ENCODE measurements at places on chromosomes 7 and 10. TPM values are rescaled to one million over a fixed set of nuclear protein-coding genes. Genes with fewer than 3 reads are reported as not detected.

DNA sequence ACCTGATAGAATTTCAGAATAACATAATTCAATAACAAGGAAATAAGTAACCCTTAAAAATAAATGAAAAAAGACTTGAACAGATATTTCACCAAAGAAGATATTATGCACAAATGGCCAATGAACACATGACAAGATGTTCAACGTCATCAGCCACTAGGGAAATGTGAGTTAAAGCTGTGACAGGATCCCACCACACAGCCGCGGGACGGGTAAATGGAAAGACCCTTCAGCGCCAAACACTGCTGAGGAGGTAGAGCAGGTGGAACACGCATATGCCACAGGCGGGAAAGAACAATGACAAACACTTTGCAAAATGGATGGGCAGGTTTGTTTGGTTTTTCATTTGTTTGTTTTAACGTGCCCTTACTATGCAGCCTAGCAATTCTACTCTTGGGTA, 86.1 kb upstream of the RNF32 start:
- no peaks in the 10 kb centered on the region for H3K36me3 ChIP-seq
- DNase-seq = no peak
- H3K27me3 ChIP-seq = no peaks in the 10 kb centered on the region
- no peak overlapping the region for H3K27ac ChIP-seq
- H3K4me3 ChIP-seq = no peak overlapping the region

Gene GPR85
- not detected for total RNA-seq

- H3K27me3 ChIP-seq = peaks cover 8% of the 10 kb centered on the region
- H3K27ac ChIP-seq = no peak overlapping the region
- no peaks in the 10 kb centered on the region for H3K4me1 ChIP-seq
- no peak overlapping the region for H3K4me3 ChIP-seq
- DNase-seq = no peak
- no peaks in the 10 kb centered on the region for H3K36me3 ChIP-seq
Measured at GRCh38 chr7:348480-348844, 58.5 kb downstream of the FOXL3 start.

Gene HABP2
- 0.15 TPM for total RNA-seq

- DNase-seq = no peak
- H3K36me3 ChIP-seq = no peaks in the 10 kb centered on the region
- H3K4me3 ChIP-seq = no peak overlapping the region
- no peaks in the 10 kb centered on the region for H3K27me3 ChIP-seq
Measured at GRCh38 chr7:92656121-92656520, 65.9 kb upstream of the FAM133B start.

DNA sequence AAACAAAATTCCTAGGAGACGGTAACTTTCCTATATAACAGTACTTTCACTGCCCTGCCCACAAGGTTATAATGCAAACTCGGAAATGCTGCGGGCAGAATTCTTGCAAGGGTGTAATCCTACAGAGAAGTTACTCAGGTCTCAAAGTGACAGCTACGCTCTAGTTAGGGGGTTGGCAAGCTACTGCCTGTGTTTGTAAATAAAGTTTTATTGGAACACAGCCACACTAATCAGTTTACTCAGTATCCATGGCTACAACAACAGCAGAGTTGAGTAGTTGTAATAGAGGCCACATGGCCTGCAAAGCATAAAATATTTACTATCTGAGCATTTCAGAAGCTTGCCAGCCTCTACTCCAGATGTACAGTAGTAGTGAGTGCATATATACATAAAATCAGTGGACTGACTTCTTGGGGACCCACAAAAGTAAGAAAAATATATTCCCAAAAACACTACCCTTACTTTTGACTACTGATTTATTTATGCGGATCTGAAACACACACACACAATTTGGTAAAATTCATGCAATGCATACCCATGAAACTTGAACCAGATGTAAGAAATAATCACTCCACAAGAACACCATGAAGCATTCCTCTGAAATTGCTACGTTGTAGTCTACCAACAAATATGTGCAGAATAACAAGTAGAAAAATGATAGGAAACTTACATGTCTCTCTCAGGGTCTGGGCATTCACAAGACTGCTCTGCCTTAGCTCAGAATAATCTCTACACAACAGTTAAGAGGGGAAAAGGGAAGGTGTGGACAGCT, 53.0 kb downstream of the SMURF1 start:
- H3K4me3 ChIP-seq = no peak overlapping the region
- peaks cover 3% of the 10 kb centered on the region for H3K4me1 ChIP-seq
- DNase-seq = no peak
- no peaks in the 10 kb centered on the region for H3K27me3 ChIP-seq

Gene LIPN
- total RNA-seq = not detected

DNA sequence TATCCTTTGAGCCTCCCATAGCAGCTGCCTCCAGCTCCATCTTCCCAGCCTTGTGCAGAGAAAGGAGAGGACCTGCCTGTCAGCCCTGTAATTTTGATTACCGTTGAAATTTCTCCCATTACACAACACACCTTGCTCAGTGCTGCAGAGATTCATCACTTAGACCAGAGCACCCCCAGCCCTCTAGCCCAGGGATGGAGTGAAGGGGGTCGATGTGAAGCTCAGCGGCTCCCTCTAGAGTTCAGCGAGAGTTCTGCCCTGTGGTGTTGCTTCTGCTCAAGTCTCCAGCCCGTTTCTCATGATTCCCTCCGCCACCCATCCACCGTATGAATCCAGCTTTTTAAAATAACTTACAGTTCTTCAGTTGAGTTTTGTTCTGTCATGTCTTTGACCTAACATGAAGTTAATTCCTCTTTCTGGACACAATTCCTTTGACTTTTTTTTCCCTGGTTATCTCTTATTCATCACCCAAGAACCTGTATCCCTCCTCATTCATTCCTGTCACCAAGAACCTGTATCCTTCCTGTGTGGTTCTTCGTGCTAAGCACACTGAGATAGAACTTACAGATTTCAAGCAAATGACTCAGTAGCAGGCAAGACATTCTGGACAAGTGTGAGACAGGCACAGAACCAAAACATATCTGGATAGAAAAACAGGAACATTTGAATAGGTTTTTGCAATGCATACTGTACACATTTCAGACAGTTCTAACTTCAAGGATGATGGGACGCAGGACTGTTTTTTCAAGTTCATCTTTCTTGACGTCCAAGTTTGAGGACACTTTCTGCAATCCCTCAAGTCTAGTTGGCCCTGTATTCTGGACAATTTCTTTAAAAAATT, 35.0 kb upstream of the ZNF32 start:
- H3K27ac ChIP-seq = no peak overlapping the region
- H3K36me3 ChIP-seq = no peaks in the 10 kb centered on the region
- H3K27me3 ChIP-seq = no peaks in the 10 kb centered on the region
- no peak for DNase-seq
- H3K4me1 ChIP-seq = peaks cover 6% of the 10 kb centered on the region
- no peak overlapping the region for H3K4me3 ChIP-seq

DNA sequence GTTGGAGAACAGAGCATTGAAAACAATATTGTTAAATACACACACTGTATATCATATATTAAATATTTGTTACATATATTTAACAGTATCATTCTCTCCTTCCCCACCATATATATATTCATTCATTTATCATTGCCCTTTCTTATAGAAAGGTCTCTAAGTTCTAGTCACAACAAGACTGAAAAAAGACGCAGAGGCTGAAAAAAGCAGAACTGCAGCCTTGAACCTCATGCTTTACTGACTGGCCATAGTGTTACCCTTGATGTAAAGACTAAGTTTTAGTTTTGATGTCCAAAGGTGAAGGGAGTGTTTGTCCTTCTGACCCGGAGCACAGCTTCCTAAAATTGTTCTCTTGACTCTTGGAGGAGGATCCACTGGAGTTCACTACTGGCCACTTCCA, 247.9 kb downstream of the PTEN start:
- no peak overlapping the region for H3K4me3 ChIP-seq
- peaks cover 12% of the 10 kb centered on the region for H3K4me1 ChIP-seq
- H3K36me3 ChIP-seq = no peaks in the 10 kb centered on the region
- no peaks in the 10 kb centered on the region for H3K27me3 ChIP-seq
- H3K27ac ChIP-seq = no peak overlapping the region
- no peak for DNase-seq

DNA sequence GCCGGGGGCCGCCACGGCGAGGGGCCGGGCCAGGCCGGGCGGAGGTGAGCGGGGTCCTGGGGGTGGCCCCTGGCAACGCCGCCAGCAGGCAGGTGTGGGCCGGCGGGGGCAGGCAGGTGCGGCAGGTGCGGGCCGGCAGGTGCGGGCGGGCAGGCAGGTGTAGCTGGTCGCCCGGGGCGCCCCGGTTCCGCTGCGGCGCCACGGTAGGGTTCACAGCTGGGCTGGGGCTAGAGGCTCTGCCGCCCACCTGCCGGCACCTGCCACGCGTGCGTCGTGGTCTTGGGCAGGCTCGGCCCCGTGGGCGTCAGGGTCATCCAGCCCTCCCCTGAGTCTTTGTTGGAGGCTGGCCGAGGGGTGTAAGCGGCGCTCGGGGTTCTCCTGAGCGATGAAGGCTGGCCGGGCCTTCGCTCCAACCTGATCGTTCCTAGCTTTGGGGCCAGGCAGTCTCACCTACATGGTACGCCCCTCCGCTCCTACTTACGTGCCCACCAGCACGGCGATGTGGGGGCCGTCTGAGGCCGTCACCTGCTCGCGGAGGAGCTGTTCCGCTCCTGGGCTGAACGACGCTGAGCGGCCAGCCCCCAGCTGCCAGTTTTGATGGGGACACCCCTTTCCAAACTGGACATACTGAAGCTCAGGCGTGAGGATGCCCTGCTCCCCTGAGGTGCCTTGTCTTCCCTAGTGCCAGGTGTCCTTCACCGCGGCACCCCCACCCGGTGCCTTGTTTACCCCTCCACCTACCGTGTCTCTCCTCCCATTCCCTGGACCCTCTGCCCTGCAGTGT, 493 bp downstream of the ZMIZ2 start:
- H3K27ac ChIP-seq = peak overlapping the region; percentile 99
- DNase-seq = no peak
- peaks cover 5% of the 10 kb centered on the region for H3K36me3 ChIP-seq
- peaks cover 15% of the 10 kb centered on the region for H3K4me1 ChIP-seq
- H3K4me3 ChIP-seq = peak overlapping the region; percentile 91
- H3K27me3 ChIP-seq = no peaks in the 10 kb centered on the region

- H3K27me3 ChIP-seq = peaks cover 3% of the 10 kb centered on the region
- no peak for DNase-seq
- H3K27ac ChIP-seq = no peak overlapping the region
Measured at GRCh38 chr10:26391701-26392695, 46.1 kb upstream of the APBB1IP start.

GRCh38 chr10:22489975-22490374, 144.7 kb downstream of the SPAG6 start:
- H3K27ac ChIP-seq = no peak overlapping the region
- H3K4me3 ChIP-seq = no peak overlapping the region
- H3K27me3 ChIP-seq = no peaks in the 10 kb centered on the region
- no peak for DNase-seq
- H3K4me1 ChIP-seq = no peaks in the 10 kb centered on the region
- no peaks in the 10 kb centered on the region for H3K36me3 ChIP-seq

- no peak overlapping the region for H3K27ac ChIP-seq
- H3K27me3 ChIP-seq = no peaks in the 10 kb centered on the region
- no peaks in the 10 kb centered on the region for H3K36me3 ChIP-seq
- H3K4me3 ChIP-seq = no peak overlapping the region
- no peaks in the 10 kb centered on the region for H3K4me1 ChIP-seq
- no peak for DNase-seq
Measured at GRCh38 chr7:128934361-128935341, 3.1 kb upstream of the IRF5 start.

- H3K27ac ChIP-seq = no peak overlapping the region
- no peak for DNase-seq
- H3K4me3 ChIP-seq = no peak overlapping the region
- H3K36me3 ChIP-seq = no peaks in the 10 kb centered on the region
Measured at GRCh38 chr7:31885171-31885570, 185.0 kb downstream of the PDE1C start.

Gene LRIT1
- not detected for total RNA-seq

- no peak for DNase-seq
- H3K4me3 ChIP-seq = no peak overlapping the region
- H3K27ac ChIP-seq = no peak overlapping the region
- no peaks in the 10 kb centered on the region for H3K36me3 ChIP-seq
- no peaks in the 10 kb centered on the region for H3K27me3 ChIP-seq
Measured at GRCh38 chr10:120161111-120161510, 268.6 kb downstream of the SEC23IP start.

DNA sequence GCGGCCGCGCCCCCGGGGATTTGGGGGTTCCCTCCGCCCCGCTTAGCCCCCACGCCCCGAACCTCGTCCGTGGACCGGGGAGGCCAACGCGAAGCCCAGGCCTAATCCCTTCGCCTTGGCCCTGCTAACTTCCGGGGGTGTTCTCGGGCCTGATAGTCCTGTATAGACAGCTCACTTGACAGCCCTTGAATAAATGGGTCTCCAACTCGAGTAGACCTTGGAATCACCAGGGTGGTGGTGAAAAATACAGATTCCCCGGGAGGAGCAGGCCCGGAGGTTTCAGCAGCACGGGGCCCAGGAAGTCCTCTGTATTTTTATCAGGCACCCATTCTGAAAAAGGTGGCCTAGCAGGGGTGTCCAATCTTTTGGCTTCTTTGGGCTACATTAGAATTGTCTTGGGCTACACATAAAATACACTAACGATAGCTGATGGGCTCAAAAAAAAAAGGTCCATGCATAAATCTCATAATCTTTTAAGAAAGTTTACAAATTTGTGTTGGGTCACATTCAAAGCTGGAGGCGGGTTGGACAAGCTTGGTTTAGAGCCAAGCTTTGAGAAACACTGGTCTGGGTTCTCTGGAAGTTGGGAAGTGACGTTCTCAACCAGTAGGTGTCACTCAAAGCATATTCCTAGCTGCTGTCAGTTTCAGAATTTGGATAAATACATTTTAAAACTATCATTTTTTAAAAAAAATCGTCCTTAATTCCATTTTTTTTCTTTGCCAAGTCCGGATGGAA, 221.7 kb downstream of the PHTF2 start:
- no peaks in the 10 kb centered on the region for H3K27me3 ChIP-seq
- H3K36me3 ChIP-seq = no peaks in the 10 kb centered on the region
- peak; percentile 23 for DNase-seq
- H3K27ac ChIP-seq = peak overlapping the region; percentile 94
- peak overlapping the region; percentile 71 for H3K4me3 ChIP-seq

GRCh38 chr7:2431260-2431867, 28.0 kb downstream of the CHST12 start:
- no peak overlapping the region for H3K4me3 ChIP-seq
- no peak for DNase-seq
- H3K4me1 ChIP-seq = no peaks in the 10 kb centered on the region

- no peak overlapping the region for H3K4me3 ChIP-seq
- no peaks in the 10 kb centered on the region for H3K27me3 ChIP-seq
- no peaks in the 10 kb centered on the region for H3K4me1 ChIP-seq
- no peak for DNase-seq
- no peaks in the 10 kb centered on the region for H3K36me3 ChIP-seq
- no peak overlapping the region for H3K27ac ChIP-seq
Measured at GRCh38 chr7:75694638-75695399, 43.9 kb downstream of the HIP1 start.

- H3K4me1 ChIP-seq = peaks cover 31% of the 10 kb centered on the region
- no peaks in the 10 kb centered on the region for H3K36me3 ChIP-seq
- no peaks in the 10 kb centered on the region for H3K27me3 ChIP-seq
- no peak for DNase-seq
- H3K4me3 ChIP-seq = peak overlapping the region; percentile 49
Measured at GRCh38 chr10:117553815-117554172, 11.2 kb downstream of the EMX2 start.
